ENCODE measurements at places on chromosomes 12 and 14. TPM values are rescaled to one million over a fixed set of nuclear protein-coding genes. Genes with fewer than 3 reads are reported as not detected.

DNA sequence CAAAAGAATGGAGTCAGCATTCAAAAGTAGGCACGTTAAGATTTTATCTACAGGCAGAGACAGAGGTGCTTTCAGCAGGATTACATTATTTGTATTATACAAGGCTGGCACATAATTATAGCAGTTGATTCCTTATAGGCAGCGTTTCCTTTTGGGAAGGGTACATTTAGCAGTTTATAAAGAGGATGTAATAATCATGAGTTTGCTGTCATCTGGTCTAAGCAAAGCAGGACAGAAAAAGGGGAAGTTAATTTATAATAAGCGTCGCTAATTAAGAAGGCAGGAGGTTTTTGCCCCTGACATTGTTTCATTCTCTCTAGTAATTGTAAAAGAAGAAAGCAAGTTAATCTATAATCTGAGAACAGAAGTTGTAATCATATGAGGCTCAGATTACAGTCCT, 259.9 kb upstream of the MDGA2 start:
- DNase-seq = no peak

Gene C12orf75
- total RNA-seq = 267 TPM

Gene ANKRD33
- not detected for total RNA-seq

Gene CLEC4C
- total RNA-seq = not detected

Gene ZBTB42
- total RNA-seq = 0.88 TPM

Gene SP7
- total RNA-seq = not detected

Gene MRPS35
- 51.0 TPM for total RNA-seq

Measured in RPMI7951 (cell line).